Ascending aorta (tissue), 2 donors: ENCODE measurements at places on chromosomes 1 and 21.

- DNase-seq = no peak
Observed at GRCh38 chr1:34176830-34177603, at the start of gene C1orf94. Gene C1orf94, plus strand, starts transcription at chr1:34176907. Its CDS starts 883 bp downstream, at chr1:34177790.

- DNase-seq = no peak
Observed at GRCh38 chr1:151533870-151534269, 6.2 kb upstream of the TUFT1 start.

DNA sequence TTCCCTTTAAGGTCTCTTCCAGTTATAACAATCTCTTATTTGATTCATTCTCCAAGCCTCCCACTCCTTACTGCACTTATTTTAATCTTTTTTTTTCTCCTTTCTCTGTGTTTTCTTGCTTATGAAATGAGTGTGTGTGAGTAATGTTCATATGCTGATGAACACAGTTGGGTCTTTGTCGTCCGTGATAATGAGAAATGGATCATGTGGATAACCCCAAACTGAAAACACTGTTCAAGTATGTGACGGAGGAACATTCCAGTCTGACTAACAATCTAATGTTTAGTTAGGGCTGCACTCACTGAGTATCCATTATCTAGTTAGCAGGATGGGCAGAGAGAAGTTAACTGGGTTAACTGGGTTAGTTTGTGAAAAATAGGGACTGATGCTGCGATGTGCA lies 253.1 kb upstream of the DUSP10 start:
- no peak for DNase-seq

GRCh38 chr1:111538343-111539025 lies 35.1 kb upstream of the ADORA3 start:
- DNase-seq = no peak

GRCh38 chr1:40476924-40477677 lies at the start of gene ZFP69:
Gene ZFP69, plus strand, starts transcription at chr1:40477290. Its CDS starts 2,072 bp downstream, at chr1:40479362.
- peak; percentile 9 for DNase-seq

DNA sequence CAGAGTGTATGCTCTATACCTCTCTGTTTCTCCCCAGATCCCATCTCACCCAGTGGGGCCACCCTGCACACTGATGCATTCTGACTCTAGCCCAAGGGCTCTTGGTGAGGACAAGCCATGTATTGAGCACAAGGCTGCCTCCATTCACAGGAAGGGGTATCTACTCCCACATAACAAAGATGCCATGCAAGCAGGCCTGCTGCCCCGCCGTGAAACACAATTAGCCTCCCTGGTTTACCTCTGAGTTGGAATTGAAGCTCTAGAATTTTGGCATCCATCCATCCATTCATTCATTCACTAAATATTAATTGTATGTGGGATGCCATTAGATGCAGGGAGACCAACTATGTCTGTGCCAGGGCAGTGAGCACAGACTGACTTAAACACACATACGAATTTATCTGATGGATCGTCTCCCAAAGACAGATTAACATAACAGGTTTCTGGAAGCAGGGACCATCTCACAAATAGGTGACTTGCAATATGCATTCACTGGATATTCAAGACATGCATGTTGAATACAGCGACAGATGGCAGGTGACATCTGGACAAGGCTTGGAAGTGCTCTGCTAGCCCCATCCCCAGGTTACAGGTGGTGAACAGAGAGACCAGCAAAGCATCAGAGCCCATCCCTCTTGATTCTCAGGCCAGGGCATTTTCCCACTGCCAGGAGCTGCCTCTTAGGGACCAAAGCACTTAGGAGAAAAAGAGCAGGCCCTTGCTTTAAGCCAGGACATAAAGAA lies 34.3 kb downstream of the TRABD2B start:
- no peak for DNase-seq

- DNase-seq = no peak
Observed at GRCh38 chr1:162497104-162497722, 405 bp upstream of the UHMK1 start.

DNA sequence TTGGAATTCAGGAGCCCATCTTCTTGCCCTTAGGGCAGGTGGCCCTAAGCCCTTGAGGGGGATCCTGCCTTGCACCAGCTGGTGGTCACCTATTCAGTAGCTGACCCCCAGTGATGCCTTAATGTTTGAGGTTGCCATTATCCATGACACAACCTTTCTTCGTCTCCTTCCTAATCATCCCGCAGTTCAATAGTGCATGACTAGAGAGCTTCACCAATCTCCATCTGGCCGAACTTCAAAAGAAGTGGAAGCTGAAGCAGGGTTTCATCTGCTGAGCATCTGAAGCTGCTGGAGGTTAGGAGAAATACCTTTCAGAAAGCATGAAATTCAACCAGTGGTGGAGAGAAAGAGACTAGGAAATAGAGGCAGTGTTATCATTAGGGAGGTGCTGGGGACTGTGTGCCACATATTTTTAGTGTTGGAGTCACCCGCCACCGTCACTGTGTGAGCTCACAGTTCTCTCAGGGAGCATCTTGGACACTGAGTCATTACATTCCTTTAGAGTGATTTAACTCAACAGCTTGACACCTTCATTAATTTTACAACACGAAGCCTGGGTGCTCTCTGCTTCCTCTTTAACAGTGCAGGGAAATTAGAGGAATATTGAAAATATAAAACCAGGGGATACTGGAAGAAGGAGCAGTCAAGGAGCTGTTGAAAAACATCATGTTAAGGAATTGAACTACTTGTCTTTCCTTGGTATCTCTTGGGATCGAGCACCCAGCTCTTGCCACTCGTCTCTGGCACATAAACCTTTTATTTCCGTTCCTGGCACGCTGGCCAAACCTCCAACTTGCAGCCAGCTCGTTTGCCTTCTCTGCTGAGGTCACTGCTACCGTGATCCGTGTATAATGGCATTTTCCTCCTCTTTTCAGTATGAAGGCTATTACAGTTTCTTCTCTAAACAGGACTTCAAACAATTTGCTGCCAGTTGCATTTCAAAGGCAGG lies 53.6 kb downstream of the PEX14 start:
- peak; percentile 55 for DNase-seq

- no peak for DNase-seq
Observed at GRCh38 chr1:7462617-7463016, 308.5 kb upstream of the VAMP3 start.

- DNase-seq = no peak
Observed at GRCh38 chr1:228517655-228518054, 30.5 kb downstream of the RNF187 start.

DNA sequence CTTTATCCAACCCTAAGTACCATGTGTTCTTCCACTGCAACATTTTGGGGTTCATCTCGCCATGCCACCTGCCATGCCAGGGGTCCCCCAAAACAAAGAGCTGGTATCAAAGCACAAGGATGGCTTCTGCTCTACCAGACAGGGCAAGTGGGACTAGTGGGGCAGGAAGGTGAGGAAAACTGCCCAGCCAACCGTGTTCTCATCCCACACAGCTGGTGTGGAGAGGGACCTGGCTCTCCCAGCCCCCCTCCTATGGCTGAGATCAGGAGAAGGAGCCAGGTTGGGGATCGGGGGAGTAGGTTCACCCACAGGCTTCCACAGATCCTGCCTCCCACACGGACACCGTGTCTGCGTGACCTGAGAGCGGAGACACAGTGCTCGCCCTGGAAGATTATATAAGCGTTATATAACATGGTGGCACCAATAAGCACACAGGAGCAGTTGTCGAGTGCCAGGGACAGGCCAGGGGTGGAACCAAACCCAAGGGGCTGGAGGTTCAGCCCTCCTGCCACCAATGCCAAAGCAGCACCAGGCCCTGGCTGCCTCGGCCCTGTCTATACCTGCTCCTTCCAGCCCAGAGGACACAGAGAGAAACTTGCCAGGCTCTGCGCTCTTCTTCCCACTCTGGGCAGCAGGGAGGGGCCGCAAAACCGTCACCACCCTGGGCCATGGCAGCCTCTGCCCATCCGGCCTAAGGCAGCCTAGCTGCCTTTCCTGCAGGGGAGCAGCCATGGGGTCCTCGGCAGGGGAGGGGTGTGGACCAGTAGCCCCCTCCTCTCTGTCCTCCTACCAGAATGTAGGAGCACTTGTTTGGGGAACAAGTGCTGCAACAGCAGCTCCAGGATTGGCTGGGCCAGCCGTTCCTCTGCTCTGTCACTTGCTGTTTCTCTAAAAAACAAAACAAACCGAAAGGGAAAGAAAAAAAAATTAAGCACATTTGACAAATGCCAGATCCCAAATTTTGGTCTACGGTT lies 43.5 kb downstream of the CD34 start:
- no peak for DNase-seq

DNA sequence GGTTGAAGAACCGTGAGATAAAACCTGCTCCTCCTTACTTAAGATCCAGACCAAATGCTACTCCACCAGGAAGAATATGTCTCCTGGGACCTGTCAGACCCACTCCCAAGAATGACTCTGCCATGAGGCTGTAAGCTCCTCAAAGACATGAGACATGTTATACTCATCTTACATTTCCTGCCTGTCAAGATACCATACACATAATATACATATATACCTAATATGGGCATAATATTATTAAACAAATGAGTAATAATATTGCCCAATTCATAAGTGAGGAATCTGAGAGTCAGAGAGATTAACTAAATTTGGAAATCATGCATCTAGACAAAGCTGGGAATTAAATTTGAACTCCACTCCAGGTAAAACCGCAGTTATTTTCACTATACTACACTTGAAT lies 634.9 kb downstream of the LMO4 start:
- DNase-seq = no peak

DNA sequence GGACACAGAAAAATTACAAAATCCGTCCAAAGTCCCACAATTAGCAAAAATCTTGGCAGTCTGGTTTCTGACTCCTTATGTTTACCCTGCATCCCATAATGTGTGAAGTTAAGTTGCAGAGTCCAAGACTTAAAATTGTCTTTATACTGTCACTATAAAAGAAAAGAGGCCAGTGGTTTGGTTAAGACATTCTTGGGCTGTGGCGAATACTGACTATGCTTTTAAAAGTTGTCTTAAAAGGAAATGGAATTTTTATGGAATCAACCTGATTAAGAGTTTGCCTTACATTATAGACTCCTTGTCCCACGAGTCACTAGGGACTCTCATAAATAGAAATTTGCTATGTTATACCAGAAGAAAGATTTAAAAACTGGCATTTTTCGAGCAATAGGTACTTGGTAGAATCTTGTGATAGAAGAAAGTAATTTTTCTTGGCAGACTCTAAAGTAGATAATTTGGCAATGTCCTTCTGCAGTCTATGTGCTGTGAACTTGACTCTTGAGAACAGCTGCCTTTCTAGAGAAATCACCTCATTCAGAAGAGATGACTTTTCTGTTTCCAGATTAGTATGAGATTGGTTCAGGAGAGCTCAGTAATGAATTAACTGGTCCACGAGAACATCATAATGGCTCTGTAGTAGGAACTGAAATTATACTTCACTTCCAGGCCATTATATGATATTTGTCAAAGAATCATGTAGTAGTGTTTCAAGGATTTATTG lies 31.8 kb downstream of the NTNG1 start:
- DNase-seq = no peak
